ENCODE measurements at places on chromosomes 11 and 22.

DNA sequence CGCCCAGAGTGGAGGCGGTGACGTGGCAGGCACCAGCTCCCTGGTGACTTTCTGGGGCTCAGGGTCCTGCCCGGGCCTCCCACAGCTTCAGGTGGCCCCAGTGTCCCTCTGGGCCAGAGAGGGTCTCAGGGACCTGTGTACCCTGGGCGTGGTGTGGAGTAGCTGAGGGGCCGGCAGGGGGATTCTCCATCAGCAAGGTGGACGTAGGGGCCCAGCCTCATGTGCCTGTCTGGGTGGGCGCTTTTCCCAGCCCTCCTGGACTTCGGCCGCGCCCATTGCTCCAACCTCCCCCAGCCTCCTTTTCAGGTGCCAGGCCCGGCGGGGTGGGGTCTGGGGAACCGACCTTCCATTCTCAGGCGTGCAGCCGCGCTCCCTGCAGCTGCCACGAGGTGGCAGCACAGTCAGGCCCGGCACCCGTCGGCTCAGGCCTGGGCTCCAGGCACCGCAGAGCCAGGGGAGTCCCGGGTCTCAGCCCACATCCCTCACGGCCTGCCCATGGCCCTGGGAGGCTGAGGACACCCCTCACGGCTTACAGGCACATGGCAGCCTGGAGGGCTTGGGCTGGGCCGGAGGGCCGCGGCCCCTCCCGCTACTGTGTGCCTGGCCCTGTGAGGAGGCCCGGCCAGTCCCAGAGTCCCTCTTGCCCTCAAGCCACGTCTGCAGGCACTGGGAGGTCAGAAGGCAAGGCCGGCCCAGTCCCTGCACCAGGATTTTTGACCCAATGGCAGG, 19.9 kb upstream of the MUC5B start:
- peak; percentile 32 for DNase-seq

- no peak for DNase-seq
These were observed 4.5 kb downstream of the BANF1 start for GRCh38 chr11:66006891-66007176.

- DNase-seq: no peak
These were observed 1.8 kb upstream of the SLC15A3 start for GRCh38 chr11:60953781-60954180.

DNA sequence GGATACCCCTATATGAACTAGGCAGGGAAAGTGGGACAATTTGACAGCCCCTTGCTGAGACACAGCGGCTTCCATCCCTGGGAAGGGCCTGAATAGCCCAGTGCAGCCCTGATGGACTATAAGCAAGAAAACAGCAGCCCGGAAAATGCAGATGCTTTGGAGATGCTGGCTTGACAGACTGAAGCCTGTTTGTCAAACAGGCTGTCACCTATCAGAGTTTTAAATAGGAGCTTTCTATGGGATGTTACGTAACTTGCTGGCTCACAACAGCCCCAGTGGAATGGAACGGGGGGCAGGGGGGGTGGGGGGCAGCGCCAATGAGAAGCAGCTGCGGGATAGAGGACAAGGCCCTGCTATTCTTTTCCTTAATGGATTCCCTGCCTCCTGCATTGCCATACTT, 91.9 kb upstream of the NTM start:
- DNase-seq: no peak

- DNase-seq: peak; percentile 31
These were observed 15.5 kb upstream of the BMAL1 start for GRCh38 chr11:13262096-13262495.

GRCh38 chr11:112580864-112581263, 320.2 kb upstream of the PLET1 start:
- no peak for DNase-seq

- no peak for DNase-seq
These were observed 477.6 kb downstream of the SOX6 start for GRCh38 chr11:15878756-15879155.

DNA sequence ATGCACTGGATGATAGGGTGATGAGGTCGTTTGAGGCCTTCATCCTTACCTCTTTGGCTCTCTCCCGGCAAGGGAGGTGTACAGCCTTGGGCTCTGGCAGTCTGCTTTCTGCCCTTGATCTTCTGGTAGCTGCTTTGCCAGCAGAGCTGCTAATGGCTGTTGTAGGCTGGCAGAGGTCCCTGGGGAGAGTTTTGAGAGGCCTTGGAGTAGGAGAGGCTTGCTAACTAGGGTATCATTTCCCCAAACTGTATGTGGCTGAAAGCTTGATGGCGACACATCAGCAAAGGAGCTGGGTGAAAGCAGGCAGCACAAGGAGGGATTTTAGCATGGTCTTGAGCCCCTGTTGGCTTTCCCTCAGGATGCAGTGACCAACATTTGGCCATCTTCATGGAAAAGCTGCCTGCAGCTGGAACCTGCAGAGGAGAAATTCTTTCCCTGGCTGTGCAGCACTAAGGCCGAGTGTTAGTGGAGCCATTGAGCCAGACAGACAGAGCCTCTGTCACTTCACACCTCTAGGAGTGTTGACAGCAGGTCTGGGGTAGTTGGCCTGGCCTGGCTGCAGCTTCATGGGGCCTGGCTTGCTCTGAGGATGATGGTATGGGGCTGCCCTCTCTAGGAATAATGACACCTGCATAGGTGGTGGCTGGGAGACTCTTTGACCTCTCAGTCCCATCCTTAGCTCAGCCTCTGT, 3.5 kb upstream of the AMPD3 start:
- no peak for DNase-seq

GRCh38 chr11:64388894-64389293, 29.9 kb downstream of the RPS6KA4 start:
- DNase-seq: no peak

DNA sequence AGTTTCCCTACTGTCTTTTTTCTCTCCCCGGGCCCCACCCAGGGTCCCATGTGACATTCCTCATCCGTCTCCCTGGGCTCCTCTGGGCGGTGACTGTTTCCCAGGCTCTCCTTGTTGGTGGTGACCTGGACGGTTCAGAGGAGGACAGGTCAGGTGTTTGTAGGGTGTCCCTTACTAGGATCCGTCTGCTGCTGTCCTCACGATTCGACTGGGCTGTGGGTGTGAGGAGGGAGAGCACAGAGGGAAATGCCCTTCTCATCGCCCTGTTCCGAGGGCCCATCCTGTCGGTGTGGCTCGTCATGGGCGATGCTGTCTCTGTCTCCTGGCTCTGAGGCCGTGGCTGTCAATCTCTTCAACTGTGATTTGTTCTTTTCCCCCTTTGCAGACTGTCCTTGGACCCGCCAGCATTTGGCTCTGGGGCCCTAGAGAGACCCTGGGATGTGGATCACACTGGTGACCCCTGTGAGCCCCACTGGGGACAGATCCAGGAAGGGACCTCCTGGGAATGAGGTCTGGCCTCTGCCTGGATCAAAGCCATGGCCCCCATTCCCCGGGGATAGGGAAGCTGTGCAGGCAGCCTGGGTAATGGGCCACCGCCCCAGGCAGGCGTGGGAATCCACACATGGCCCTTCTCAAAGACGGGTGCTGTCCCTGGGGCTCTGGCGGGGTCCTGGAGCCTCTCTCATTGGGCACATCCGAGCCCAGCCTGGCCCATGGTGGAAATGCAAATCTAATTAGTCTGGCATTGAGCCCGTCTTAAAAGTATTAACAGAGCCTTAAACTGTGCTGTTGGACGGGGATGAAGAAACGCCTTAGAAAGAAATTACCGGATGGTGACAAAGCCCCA, 46.8 kb upstream of the KCNQ1OT1 start:
- no peak for DNase-seq

- no peak for DNase-seq
These were observed 169 bp downstream of the NEFH start for GRCh38 chr22:29480262-29480511.

GRCh38 chr11:1162491-1163311, 4.9 kb downstream of the MUC5AC start:
- no peak for DNase-seq

DNA sequence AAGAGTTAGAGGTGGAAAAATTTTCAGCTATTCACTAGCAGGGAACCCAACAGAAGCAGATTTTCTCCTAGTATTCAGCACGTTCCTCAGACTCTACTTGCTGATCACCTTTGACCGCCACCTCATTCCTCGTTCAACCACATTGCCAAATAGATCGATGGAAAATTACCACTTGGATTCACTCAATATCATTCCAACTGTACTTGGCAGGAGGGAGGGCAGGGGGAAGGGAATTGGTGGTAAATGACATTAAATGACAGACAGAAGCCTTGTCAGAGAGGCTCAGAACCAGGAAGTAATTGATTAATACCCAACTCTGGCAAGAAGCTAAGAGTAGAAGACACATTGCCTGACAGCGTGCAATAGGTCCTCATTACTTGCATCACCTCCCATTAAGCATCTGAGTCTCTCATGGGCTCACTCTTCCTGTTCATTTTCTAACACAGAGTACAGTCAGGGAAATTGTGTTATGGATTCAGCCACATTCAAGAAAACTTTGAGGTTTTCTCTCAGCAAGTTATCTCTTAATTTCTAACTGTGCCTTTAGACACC, 240.5 kb upstream of the FAT3 start:
- DNase-seq: peak; percentile 10

GRCh38 chr22:40418366-40419201, 48.2 kb downstream of the SGSM3 start:
- no peak for DNase-seq

DNA sequence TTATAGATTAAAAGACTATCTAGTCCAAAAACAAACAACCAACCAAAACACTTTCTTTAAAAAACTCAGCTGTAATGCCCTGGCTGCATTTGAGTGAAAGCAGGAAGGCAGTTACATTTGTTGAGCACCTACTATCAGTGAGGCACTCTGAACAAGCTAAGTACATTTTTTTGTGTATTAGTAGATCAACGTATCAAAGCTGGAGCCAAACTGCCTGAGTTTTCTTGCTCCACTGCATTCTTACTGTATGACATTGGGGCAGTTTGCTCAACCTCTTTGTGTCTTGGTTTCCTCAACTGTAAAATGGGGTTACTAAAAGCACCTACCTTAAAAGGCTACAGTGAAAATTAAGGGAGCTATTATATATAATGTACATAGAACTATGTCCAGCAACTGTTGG, 22.0 kb downstream of the COA4 start:
- DNase-seq: no peak

- no peak for DNase-seq
These were observed 8.5 kb upstream of the CREBZF start for GRCh38 chr11:85673393-85673792.

- DNase-seq: peak; percentile 86
These were observed 3.8 kb upstream of the LRRC74B start for GRCh38 chr22:21041937-21042336.

DNA sequence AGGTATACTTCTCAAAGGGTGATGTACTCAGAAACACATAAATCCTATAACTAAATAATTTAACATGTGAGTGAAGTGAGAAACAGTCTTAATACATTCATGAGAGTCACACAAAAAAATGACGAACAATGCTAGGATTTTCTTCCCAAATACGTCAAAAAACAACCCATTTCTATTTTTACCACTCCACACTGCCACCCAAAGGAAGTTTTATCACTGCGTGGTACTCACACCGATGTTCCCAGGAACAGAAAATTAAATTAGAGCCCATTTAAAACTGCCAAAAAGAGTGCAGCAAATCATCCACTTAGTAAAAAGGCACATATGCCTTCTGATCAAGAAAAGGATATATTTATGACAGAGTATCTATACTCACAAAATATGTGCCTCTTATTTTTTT, 710.9 kb upstream of the FAT3 start:
- peak; percentile 6 for DNase-seq

- DNase-seq: peak; percentile 89
These were observed 2.0 kb downstream of the MRGPRF start for GRCh38 chr11:69010964-69011623.

DNA sequence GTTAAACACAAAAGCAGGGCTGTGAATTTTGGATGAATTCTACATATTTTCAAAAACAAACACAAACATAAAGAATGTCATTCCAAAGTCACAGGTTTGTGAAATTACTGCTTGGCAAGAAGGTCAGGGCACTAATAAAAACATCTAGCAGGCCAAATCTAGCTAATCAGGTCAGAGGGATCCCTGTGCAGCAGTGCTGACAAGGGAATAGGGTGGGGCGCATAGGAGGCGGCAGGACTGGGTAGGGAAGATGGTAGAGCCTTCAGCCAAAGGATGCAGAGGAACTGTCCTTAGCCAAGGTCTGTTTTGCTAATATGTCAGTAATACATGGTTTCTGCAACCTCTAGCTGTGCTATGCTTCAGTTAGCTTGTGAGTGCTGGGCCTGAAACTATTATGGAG, 396.6 kb downstream of the TENM4 start:
- no peak for DNase-seq

DNA sequence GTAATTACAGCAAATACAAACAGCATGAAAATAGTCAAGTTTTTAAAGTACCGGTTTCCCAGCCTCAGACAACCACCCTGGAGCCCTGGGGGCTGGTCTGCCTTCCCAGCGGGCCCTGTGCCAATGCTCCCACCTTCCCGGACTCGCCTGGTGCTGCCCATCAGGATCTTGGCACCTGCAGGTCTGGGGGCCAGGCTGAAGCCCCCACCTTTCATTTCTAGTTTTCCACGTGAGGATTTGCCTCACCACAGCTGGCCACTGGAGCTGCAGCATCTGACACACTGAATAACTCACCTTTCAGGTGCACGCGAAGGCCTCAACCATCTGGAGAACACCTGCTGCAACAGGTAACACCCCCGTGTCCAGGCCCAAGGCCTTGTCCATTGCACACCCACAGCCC, 108.7 kb upstream of the THY1 start:
- DNase-seq: no peak

DNA sequence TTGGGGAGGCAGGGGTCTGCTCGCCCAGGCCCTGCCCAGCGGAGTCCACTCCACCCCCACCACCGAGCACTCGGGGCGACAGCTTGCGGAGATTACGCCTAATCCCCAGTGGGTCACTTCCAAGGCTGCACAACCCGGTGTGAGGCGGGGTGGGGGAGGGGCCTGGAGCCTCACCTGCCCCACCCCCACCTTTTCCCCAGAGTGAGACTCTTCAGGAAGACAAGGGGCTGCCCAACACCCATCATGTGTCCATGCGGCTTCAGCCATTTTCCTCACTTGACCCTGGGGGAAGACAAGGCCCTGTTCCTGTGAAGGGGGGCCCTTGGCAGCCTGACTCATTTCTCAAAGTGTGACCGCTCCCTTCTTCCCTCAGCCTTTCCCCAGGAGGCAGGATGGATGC, 12.5 kb downstream of the SYNGR1 start:
- no peak for DNase-seq

DNA sequence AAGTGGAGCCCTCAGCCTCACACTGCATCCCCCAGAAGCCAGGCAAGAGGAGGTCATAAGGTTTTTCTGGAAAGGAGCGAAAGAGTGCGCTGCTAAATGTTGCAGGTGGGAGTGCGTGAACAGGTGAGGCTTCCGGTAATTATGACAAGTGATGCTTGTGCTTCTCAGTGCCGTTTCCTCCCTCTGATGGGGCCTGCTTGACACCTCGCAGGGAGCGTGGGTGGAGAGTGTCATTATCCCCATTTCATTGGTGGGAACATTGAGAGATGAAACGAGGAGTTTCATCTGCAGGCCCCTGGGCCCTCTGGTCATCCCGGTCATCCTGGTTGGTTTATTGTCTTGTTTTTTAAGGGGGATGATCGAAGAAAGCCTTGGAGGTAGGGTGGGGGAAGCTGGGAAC, 57.5 kb downstream of the BCR start:
- DNase-seq: no peak

GRCh38 chr22:21582801-21583740, 15.6 kb downstream of the UBE2L3 start:
- DNase-seq: no peak

- no peak for DNase-seq
These were observed 67.4 kb upstream of the RASSF10 start for GRCh38 chr11:12941671-12942070.

- no peak for DNase-seq
These were observed 126.0 kb upstream of the TTC12 start for GRCh38 chr11:113188371-113188834.

- no peak for DNase-seq
These were observed 393.2 kb upstream of the TENM4 start for GRCh38 chr11:79834015-79834414.
